DMS153 (cell line): ENCODE measurements at places on chromosomes 11 and 22.

DNA sequence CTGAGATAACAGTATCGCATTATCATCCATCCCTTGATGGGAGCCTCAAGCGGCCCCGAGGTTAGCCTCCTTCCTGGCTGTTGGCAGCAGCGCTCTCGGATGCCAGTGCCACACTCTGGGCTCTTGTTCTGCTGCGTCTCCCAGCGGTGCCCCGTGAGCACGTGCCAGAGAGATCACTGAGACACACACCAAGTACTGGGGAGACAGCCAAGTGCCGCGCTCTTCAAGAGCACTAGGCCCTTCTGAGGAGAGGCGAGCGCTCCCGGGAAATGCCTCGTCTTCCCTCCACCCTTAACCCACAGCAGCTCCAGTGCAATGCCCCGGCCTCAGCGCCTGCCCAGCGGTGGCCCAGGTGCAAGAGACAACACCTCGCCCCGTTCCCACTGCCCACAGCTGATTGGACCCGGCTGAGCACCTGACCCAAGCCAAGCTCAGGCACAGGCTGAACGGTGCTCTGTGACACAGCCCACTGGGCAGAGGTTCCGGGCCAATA, 248.3 kb upstream of the NARS2 start:
- no peak for DNase-seq

GRCh38 chr22:28348613-28349609, 330.7 kb downstream of the TTC28 start:
- DNase-seq, result no peak

- DNase-seq, result no peak
These were observed 21.2 kb downstream of the BLID start for GRCh38 chr11:122094836-122095235.

DNA sequence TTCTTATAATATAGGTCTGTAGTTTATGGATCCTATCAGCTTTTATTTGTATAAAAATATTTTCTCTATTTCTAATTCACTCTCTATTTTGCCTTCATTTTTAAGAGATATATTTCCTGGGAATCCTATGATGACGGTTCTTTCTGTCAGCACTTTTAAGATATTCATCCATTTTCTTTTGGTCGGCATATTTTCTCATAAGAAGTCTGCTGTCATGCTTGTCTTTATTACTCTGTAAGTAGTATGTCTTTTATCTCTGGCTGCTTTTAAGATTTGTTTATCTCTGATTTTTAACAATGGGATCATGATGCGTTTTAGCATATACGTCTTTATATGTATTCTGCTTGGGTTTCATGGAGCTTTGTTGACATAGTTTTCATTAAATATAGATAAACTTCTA, 175.5 kb downstream of the SNX19 start:
- no peak for DNase-seq

DNA sequence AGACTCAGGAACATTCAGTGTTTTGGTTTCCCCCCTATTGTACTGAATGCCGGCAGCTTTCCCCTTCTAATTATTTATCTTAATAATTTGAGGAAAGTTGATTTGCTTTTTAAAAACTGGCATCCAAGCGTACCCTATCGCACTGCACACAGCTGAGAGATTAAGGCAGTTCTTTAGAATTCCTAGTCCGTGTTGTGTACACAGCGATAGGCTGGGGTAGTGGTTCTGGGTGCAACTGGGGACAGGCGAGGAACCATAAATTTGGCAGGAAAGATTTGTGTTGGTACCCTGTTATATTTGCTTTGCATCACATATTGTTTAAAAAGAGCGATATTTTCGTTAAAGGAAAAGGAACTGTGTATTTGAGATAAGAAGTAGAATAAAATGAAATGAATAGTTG, 39.2 kb downstream of the PTPRJ start:
- DNase-seq, result no peak

GRCh38 chr11:132114743-132115142, 744.3 kb downstream of the NTM start:
- DNase-seq, result no peak

DNA sequence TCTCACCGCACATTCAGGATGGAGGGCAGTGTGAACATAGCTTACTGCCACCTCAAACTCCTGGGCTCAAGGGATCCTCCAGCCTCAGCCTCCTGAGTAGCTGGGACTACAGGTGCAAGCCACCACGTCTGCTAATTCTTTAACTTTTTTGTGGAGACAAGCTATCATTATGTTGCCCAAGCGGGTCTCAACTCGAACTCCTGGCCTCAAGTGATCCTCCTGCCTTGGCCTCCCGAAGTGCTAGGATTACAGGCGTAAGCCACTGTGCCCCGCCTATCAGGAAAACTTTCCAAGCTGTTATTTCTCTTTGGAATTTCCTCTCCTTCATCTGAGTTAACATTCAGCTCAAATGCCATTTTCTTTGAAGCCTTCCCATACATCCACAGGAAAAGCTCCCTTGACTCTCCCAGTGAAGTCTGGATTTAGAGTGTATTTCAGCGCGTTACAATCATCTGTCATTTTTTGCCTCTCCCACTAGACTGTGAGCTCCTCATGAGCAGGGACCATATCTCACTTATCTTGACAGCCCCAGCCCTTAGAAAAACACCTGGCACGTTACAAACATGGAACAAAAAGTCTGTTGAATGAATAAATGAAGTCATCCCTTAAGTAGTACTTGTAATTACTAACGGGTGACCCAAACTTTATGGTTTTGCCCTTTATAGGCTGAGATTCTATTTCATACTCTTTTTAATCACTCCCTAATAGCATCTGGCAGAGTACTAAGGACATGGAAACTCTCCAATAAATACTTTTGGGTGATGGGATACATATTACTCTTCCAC, 2.2 kb downstream of the MRTFA start:
- no peak for DNase-seq

DNA sequence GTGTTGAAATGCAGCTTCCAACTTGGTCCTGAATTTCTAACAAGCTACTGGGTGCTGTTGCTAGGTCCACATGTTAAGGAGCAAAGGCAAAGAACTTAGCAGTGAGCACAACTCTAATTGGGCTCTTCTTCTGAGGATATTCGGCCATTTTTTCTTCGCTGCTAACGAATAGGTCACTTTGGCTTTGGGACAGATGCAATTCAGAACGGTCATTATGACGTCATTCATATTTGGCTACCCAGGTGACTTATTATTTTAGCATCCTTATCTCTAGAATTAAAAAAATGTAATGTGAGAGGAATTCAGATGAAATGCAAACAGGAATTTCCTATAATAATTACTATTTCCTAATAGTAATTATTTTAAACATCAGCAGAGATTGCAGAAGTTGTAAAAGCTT, 13.9 kb downstream of the TMA7B start:
- no peak for DNase-seq

GRCh38 chr11:75505916-75506692, 19.6 kb downstream of the GDPD5 start:
- DNase-seq, result no peak

GRCh38 chr22:30212363-30212995, 34.1 kb downstream of the LIF start:
- no peak for DNase-seq

- DNase-seq, result no peak
These were observed 95.8 kb downstream of the DLG2 start for GRCh38 chr11:85531191-85531897.

GRCh38 chr22:24496661-24497060, 1.5 kb downstream of the UPB1 start:
- DNase-seq, result no peak

GRCh38 chr22:49613511-49614270, 214.0 kb downstream of the BRD1 start:
- no peak for DNase-seq

- no peak for DNase-seq
These were observed 22.6 kb downstream of the ARHGEF17 start for GRCh38 chr11:73330569-73331093.

DNA sequence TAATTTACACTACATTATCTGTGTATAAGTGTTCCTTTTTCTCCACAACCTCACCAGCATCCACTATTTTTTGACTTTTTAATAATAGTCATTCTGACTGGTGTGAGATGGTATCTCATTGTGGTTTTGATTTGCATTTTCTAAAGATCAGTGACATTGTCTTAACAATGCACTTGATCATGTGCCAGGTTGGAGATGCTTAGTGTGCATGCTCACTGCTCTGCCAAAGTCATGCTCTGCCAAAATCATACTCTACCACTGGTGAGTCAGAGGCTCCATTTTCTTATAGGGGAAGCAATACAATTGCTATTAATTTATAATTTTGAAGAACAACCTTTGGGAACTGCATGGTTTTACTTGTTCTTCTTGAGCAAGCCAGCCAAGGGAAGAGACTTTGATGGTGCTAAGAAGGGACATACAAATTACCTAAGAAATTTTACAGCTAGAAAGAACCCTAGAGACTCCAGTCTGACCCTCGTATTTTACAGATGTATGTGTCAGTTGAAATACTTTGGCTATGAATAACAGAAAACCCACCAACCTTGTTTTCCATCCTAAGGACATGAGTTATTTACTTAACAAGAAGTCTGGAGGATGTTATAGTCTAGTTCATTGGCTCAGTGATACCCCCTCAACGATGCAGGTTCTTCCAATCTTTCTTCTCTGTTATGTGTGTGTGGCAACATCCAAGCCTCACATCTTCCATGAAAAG, 368.9 kb downstream of the DDX10 start:
- DNase-seq, result no peak

GRCh38 chr11:122213171-122213570, 97.2 kb upstream of the BLID start:
- DNase-seq, result no peak

- DNase-seq, result no peak
These were observed 12.1 kb downstream of the HPS4 start for GRCh38 chr22:26471522-26471921.

DNA sequence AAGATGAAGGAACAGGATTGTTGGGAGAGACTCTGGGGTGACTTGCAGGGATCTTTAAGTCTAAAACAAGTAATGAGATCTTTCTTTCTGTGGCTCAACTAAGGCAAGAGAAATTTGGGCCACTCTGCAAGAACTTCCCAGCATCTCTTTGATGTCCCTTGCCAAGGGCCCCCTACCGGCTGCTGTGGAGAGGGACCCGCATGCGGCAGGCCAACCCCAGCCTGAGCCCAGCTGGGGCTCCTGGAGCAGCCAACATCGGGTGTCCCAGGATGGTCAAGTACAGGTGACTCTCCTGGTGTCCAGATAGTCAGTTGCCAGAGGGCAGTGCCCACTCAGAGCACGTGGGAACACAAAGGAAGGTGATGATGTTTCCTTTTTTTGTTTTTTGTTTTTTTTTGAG, 363.2 kb downstream of the TBC1D22A start:
- no peak for DNase-seq

GRCh38 chr11:19738124-19738523, 25.5 kb downstream of the NAV2 start:
- DNase-seq, result no peak

DNA sequence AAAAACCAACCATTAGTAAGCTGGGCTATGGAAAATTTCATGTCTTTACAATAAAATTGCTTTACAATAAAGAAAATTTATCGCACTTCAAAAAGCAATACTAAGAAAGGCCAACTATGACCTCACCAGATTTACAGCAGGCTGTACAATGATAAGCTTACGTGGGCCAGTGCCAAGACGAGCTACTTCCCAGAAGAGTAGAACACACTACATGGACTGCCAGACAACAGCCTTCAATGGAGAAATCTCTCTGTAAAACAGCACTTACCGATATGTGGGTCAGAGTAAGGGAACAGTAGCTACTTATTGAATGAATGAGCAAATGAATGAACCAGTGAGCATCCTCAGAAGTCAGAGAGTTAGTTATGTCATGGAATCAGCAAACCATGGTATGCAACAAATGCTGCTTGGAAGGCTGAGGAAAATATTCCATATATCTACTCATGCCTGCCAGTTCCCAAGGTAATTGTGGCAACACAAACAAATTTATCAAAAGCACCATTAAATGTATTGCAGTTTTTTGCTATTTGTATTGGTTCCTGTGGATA, 74.4 kb downstream of the SLC36A4 start:
- DNase-seq, result no peak

- no peak for DNase-seq
These were observed 39.6 kb downstream of the NAT10 start for GRCh38 chr11:34145073-34145472.

DNA sequence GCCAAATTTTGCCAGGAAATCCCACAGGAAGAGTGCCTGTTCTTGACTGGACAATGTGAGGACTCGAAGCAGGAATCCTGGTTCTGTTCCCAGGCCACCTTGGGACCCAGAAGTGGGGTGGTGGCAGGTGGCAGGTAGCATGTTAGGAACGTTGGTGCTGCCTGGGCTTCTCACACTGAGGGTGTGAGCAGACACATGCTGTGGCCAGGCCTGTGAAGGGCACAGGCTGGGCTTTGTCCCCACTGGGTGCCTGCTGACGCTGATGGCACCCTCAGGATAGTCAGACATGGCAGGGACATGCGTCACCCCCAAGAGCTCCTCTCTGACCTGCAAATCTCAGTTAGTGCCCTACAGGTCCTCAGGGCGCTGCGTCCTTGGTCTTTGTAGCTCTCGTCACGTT, 21.1 kb upstream of the NECTIN1 start:
- no peak for DNase-seq

DNA sequence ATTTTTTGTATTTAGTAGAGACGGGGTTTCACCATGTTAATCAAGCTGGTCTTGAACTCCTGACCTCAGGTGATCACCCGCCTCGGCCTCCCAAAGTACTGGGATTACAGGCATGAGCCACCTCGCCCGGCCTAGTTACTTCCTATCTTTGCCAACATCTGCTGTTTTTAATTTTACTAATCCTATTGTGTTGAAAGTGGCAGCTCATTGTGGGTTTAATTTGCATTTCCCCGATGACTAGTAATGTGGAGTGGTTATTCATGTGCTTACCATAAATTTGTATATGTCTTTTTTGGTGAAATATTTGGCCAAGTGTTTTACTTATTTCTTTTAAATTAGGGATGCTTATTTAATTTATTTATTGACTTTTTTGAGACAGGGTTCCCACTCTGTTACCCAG, 74.2 kb upstream of the SLC25A18 start:
- no peak for DNase-seq

GRCh38 chr11:39932966-39933365, 1526.5 kb downstream of the LRRC4C start:
- no peak for DNase-seq

DNA sequence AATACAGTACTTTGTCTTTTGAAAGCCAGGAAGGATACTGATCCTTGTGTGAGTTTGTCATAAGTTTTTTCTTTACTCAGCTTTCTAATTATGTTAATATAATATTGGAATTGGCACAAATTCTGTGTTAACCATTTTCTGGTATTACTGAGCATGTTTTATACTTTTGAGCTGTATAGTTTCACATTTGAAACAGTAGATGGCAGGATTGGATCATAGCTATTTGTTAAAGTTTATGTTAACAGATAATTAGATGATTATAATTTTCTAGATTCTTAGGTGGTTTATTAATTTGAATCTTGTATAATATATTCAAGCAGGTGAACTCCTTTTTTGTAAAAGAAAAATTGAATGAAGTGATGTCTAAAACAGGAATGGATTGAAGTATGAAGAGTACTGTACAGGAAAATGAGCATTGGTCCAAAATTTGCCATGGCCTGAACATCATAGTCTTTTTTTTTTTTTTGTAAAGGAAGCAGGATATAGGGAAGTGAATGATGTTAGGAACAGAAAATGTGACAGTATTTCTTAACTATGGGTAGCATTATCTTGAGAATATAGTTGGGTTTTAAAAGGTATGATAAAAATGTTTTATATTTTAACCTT, 102.0 kb downstream of the CYP2R1 start:
- DNase-seq, result no peak

GRCh38 chr11:73426219-73426850, 50.1 kb downstream of the RELT start:
- DNase-seq, result no peak

GRCh38 chr11:10857459-10857708, 469 bp downstream of the ZBED5 start:
- DNase-seq, result no peak
